NCI-H2029 treated with DMSO at 0.1 percent for 48 hours (cell line): ENCODE measurements at places on chromosomes 16 and 17.

DNA sequence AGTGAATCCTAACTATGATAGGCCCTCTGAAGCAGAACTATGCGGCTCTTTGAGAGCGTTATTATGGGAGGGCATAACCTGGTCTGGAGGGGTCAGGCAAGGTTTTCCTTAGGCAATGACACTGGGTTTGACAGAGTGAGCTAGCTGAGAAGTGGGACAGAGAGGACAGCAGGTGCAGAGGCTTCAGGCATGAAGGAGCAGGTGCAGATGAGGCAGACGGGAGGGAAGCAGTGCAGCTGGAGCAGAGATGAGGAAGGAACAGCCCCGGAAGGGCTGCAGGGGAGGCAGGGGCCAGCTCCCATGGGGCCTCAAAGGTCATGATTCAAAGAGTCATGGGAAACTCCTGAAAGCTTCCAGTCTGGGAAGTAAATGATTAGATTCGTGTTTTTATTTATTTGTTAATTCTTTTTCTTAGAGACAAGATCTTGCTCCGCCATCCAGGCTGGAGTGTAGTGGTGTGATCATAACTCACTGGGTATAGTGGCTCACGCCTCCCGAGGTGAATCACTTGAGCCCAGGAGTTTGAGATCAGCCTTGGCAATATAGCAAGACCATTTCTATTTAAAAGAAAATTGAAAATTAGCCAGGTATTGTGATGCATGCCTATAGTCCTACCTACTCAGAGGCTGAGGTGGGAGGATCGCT is 5.4 kb downstream of the MARCHF10 start:
- no peak for DNase-seq

- no peak for DNase-seq
Observed at GRCh38 chr17:19805006-19805405, 56.9 kb upstream of the ALDH3A1 start.

DNA sequence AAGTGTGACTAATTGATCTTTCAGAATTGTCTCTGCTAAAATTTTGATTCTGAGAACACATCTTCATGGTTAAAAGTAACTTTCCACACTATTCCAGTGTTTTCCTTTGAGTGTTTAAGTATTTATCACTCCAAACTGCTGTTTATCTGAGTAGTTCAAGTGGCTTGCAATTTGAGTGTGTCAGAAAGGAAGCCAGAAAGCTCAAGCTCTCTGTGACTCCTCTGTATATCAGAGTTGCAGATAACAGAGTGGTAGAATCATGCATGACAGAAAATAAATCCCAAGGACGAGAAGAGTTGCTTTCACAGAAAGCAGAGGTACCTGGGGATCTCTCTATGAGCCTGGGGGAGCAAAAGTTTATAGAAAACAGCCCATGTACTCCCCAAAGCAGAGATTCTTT is 130.0 kb downstream of the CYB561 start:
- no peak for DNase-seq

DNA sequence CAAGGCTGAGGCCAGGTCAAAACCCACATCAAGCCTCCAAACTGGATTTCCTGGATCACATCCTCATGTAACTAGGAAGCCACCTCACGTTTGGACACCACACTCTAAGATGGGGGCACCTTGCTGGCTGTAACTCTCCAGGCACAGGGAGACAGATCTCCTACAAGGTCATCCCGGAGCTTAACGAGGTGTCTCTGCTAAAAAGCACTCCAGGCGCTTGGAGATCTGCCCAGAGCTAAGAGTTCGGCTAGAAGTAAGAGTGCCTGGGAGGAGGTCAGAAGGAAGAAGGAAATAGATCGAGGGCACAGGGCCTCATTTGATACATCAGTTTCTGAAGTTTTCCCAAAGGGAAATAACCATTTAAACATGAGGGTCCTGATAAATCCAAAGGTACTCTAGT is 15.9 kb downstream of the PSMB3 start:
- peak; percentile 1 for DNase-seq

DNA sequence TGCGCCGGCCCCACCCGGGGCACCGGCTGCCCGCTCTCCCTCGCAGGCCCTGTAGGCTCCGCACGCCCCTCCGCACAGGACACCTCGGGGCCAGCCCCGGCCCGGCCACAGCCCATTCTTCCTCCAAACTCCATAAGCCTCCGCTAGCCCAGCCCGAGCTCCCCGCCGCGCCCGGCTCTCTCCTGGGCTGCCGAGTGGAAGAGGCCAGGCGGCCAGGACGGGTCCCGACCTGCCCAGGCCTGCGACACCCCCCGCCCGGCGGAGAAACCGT is 397 bp downstream of the NCOR1 start:
- no peak for DNase-seq

- no peak for DNase-seq
Observed at GRCh38 chr16:23504453-23505179, 5.7 kb downstream of the GGA2 start.

DNA sequence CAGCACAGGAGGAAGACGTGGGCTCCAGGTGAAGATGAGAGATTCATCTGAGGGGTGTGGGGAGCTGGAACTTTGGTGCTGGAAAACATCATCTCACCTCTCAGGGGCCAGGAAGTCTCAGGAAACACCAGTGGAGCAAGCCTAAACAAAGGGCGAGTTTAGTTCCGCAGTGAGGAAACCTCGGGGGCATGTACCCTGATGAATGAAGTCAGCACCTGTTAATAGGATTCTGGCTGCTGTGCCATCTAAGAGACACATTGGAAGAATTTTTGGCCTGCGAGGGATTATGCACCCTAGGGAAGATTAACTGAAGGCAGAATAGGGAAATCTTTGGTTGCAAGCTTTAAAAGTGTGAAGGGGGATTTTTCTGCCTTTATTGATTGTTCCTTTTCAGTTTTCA is 94.7 kb upstream of the CACNG5 start:
- DNase-seq = no peak

DNA sequence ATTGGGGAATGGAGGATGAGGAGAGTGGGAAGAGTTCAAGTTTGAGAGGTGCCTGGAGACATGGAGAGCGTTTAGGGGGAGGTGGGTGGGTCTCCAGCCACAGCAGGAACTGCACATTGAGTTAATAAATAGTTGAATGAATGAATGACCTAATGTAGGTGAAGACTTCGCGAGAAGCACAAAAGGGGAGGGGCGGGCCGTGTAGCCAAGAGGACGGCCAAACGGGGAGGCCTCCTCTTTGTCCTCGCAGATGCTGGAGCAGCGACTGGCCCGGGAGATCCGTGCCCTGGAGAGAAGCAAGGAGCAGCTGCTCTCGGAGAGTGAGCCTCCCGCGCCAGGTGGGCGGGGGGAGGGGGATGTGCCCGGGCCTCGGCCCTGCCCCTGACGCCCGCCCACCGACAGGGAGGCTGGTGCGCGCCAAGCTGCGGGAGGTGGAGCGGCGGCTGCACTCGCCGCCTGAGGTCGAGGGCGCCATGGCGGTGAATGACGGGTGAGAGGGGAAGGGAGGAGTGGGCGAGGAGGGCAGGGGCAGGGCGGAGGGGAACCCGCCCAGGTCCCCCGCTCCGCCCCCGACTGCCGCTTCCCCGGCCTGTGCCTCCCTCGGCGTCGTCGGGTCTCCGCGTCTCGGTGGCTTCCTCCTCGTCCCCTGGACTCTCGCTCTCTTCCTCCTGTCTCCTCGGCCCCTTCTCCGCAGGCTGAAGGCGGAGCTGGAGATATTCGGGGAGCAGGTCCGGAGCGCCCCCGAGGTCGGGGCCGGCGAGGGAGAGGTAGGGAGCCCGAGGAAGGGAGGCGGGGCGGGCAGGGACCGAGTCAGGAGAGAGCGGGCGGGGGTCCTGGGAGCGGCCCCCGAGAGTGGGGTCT is 12.9 kb downstream of the SYCE1L start:
- DNase-seq = peak; percentile 24

DNA sequence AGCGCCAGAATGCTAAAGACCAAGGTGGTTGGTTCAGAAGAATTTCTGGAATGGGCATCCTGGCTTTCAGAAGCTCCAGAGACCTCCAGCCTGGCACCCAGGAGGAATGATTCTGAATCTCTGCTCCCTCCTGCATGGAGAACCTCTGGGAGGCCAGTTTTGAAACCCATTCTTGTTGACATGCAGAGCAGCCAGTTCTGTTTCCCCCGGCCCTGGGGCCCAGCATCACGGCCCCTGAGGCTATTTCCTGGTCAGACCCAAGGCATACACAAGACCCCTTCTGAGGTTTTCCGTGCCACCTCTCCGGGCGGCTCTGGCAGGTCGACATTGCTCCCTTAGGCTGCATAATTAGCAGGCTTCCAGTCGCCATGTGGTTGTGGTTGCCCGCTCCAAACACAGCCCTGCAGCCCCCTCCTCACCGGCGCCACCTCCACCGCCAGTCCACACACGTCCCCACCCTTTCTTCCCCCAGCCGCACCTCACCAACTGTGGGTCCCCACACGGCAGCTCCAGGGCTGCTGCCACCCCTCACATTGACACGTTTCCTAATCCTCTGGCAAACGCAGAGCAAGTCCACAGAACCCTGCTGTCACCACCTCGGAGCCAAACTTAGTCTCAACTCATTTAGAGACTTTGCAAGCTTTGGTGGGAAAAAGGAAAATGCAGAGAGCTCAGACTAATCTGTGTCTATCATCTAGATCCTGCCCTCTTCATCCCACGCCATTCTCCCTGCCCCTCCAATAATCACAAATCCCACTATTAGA is 367.1 kb downstream of the SOX9 start:
- no peak for DNase-seq

DNA sequence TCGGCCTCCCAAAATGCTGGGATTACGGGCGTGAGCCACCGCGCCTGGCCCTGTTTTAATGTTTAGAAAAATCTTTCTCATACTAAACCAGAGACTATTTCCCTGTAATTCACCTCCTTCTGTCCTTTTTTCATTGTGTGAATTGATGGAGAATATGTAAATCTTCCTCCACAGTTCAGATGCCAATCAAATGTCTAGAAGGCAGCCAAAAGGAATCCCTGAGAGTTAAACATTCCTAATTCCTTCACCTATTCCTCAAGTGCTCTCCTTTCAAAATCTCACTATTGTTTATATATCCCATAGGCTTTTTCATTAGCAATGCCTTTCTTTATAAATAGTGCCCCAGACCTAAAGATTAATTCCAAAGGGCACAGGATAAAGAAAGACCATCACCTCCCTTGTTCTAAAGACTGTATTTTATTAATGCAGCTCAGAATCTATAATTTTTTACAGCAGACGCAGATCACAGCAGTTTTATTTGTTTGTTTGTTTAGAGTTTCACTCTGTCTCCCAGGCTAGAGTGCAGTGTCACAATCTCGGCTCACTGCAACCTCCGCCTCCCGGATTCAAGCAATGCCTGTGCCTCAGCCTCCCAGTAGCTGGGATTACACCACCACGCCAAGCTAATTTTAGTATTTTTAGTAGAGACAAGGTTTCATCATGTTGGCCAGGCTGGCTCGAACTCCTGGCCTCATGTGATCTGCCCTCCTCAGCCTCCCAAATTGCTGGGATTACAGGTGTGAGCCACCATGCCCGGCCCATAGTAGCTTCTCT is 30.5 kb downstream of the COPZ2 start:
- DNase-seq = no peak

DNA sequence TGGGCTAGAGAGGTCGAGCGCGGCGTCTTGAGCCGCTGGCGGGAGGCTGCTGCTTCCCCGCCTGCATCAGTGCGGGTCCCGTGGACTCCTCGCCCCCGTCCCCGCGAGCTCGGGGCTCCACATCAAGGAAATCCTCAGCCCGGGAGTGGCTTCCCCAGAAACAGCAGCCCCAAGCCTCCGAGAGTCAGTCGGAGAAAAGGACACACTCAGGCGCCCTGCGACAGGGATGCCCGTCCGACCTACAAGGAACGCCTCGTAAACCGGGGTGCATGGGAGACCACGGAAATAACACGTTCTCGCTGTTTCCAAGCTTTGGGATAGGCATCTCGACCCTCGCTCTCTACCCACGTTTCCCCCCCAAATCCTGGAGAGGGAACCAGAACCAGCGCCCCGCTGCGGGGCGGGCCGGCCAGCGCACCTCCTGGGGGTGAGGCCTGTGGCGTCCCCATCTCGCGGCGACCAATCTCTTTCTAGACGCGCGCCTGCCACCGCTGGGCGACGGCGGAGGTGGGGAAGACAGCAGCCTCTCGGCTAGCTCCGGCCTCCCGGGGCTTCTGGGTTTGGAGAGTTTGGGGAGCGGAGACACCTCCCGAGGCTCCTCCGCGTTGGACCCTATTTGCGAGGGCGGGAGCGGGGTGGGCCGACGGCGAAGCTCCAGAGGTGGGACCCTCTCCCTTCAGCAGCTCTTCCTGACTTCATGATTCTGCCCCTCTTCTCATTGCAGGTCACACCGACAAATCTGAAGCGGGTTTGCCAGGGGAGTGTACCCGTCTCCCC is 759 bp upstream of the TP53I13 start:
- DNase-seq = no peak

GRCh38 chr17:2056206-2057174 is 1.6 kb downstream of the HIC1 start:
- DNase-seq = no peak

- no peak for DNase-seq
Observed at GRCh38 chr16:63617990-63618763, 1503.7 kb downstream of the CDH11 start.

- no peak for DNase-seq
Observed at GRCh38 chr17:57037411-57037810, 47.6 kb upstream of the AKAP1 start.

GRCh38 chr17:13518261-13519000 is 83.3 kb downstream of the HS3ST3A1 start:
- DNase-seq = no peak

- no peak for DNase-seq
Observed at GRCh38 chr16:54066451-54067105, 220.0 kb downstream of the IRX3 start.

DNA sequence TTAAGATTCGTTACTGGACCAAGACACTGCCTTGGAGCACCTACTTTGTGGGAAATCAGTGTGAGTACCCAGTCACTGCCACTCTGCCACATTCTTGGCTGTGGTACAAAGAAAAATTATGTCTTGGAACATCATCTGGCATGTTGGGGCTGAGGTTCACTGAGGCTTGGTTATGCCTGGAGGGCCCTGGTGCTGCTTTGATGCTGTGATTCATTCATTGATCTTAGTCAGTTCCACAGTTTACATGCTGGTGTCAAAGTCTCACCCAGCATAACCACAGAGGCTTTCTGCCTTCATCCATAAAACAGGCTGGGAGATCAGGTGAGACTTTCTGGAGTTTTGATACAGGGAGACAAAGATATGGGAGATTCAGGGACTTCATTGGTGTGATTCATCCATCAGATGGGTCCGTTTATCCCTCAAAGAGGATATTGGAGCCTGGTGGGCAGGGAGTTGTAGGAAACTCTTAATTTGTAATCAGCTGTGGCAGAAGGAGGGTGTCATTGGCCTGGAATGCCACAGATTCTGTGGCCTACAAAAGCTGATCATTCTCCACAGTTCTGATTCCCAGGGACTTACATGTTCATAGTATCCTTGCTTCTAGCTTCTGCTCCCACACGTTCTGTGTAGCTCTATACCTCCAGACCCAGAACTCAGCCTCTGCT is 322.5 kb downstream of the PMP22 start:
- no peak for DNase-seq

- no peak for DNase-seq
Observed at GRCh38 chr17:1315409-1315808, 35.9 kb downstream of the TRARG1 start.

GRCh38 chr17:45334231-45334630 is 17.4 kb upstream of the MAP3K14 start:
- peak; percentile 20 for DNase-seq
